ENCODE measurements at places on chromosomes 2 and 18.

GRCh38 chr18:38415811-38416210 is 850.2 kb upstream of the CELF4 start:
- no peak for DNase-seq

DNA sequence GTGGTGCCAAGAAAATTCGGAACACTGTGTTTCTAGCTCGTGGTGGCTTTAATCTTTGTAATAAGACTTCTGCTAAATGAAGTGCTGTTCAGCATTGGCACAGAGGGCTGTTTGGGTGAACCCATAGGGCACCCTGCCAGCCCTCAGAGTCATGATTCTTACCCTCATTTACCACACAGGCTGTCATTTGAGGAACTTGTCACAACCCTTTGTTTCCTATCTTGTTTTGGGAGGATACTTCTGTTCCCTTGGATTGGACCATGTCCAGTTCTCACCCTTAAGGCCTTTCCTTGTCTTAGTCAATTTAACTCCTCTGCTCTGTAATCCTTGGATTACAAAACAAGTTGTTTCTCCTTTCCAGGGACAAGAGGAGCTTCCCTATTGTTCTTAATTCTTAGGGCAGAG is 225.7 kb downstream of the MTX2 start:
- no peak for DNase-seq

DNA sequence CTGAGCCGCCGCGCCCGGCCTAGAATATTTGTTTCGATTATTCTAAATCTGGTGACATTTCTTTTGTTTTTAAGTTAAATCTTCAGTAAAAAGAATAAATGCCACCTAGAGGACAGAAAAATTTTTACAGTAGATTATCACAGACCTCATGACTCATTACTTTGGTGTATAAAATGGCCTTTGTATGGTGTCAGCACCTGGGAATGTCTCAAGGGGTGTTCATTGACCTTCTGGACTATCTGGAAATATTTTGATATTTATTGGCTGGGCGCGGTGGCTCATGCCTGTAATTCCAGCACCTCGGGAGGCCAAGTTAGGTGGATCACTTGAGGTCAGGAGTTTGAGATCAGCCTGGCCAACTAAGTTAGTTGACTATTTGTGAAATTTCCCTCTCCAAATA is 30.3 kb upstream of the SLC30A6 start:
- DNase-seq, result no peak

GRCh38 chr18:62862466-62862865 is 147.1 kb downstream of the PHLPP1 start:
- DNase-seq, result no peak

- DNase-seq, result no peak
Observed at GRCh38 chr2:96129528-96130120, 8.7 kb downstream of the ASTL start.

- no peak for DNase-seq
Observed at GRCh38 chr2:85215081-85215447, 81.9 kb downstream of the TCF7L1 start.
